ENCODE measurements at places on chromosomes 3 and 15.

DNA sequence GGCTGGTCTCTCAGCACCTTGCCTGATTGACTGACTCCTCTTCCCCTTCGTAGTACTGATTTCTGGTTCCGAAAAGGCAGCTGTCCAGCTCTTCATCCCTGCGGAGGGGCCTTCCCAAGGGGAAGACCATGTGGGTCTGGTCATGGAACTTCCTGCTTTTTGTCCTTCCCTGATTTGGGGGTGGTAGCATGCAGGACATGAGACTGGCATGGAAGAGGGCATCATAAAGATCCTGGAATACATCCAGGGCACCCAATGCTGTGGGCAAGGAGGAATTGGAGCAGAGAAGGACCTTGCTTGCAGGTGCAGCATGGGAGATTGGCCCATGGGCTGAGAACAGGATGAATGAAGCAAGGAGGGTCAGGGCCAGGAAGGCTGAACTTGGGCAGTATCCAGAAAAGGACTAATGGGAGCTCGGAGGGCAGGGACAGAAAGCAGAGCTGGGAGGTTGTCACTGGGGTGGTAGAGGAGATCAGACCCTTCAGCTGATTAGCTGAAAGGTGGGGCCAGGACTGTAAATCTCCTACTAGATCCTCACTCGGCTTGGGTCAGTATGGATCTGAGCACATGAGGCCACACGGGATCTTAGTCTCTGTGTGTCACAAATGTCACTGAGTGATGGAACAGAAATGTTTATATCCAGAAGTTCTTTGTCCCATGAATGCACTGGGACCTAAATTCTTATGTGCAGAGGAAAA lies 59.5 kb downstream of the AMOTL2 start:
- peak; percentile 58 for DNase-seq

GRCh38 chr15:64950888-64951287 lies 38.8 kb downstream of the SPG21 start:
- no peak for DNase-seq

DNA sequence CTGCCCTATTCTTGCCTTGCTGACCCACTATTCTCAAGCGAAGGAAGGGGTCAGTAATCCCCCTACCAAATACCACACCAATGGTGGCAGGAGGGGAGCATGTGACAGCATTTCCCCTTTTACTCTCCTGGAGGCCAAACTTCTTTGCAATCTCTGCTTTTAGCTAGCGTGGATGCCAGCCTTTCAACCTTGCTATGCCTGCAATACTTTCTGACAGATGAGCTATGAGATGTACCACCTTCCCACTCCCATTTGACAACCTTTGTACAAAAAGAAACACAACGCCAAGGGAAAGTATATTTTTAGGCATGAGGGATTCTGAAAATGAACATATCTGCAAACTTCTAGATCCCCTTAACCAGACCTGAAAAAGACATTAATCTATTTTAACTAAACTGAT lies 302.1 kb downstream of the FHIT start:
- no peak for DNase-seq

- DNase-seq = peak; percentile 75
These were observed 19.5 kb downstream of the NFKBIZ start for GRCh38 chr3:101868534-101869464.

DNA sequence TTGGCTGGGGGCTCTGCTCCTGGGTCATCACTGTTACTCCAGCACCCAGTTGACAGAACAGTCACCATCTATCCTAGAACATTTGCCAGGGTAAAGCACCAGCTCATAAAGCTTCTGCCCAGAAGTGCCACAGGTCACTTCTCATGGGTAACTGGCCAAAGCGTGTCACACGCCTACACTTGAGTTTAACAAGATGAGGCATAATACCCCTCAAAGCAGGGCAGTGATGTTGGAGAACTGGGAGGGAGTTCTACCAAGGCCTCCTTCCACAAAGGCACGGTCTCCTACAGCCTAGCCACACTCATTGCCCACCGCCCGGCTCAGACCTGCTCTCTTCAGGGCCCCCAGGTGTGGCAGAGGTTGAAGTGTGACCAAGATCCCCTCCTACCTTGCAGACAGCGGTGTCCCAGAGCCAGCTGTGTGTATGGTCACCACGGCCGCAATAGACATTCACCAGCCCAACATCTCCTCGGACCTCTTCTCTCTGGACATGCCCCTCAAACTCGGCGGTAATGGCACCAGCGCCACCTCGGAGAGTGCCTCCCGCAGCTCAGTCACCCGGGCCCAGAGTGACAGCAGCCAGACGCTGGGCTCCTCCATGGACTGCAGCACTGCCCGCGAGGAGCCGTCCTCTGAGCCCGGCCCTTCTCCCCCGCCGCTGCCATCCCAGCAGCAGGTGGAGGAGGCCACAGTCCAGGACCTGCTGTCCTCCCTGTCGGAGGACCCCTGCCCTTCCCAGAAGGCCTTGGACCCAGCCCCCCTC lies 107.7 kb downstream of the ETFA start:
- no peak for DNase-seq

DNA sequence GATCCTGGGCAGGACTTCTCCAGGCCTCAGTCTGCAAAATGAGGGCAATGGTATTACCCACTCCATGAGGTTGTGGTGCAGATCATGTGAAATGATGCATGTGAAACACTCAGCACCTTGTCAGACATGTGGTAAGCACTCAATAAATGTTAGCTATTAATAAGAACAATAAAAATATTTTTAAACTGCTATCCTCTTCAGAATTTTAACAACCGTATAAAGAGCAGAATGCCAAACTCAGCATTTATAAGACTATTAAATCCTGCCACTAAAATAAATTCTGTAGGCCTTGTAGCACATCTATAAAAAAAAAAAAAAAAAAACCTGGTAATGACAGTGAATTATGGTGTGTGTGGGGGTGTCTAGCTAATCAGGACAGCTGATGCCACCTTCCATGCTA lies 213.9 kb upstream of the UMPS start:
- DNase-seq = no peak

DNA sequence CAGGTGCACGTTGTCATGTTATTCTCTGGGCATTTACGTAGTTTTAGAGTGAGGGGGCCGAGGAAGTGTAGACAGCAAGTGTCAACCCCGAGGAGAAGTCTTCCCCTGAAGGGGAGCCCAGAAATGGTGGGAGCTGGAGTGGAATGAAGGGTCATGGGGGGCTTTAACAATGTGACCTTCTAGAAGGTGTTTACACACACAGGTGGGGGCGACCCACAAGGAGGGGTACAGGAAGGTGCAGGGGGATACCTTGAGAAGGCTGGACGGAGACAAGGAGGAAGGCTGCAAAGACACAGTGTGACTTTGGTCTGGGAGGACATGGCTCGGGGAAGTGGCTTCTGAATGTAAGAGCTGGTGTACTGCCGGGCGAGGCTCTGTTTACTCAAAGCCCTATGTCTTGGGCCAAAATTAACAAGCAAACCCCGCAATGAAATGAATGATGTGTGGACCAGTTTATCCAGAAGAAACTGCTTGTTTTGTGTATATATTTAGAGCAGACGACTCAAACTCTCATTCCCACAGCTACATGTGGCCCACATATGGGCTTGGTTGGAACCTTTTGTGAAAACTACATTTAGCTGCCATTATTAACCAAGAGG lies 18.7 kb downstream of the TRPM1 start:
- DNase-seq = no peak

- no peak for DNase-seq
These were observed 14.6 kb upstream of the SNRPN start for GRCh38 chr15:24940236-24940635.

DNA sequence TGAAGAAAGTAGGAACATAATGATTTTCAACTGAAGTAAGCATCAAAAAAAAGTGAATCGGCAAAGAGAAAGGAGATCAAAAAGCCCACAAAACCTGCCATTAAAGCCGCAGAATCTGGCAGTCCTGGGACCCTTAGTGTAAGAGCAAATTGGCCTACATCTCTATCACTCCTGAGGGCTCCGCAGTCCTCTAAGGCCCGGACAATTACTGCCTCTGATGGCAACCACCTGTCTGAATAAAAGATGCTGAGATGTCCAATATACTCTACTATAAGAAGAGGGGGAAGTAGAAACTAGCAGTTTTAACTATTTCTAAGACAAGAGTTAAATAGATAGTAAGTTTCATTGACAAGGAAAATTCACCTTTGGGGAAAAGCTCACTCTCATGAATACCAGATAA lies 20.3 kb downstream of the WDR72 start:
- no peak for DNase-seq

GRCh38 chr3:135915206-135915605 lies 50.3 kb upstream of the PPP2R3A start:
- DNase-seq = no peak

GRCh38 chr15:60682615-60683014 lies 203.7 kb upstream of the ICE2 start:
- no peak for DNase-seq

- no peak for DNase-seq
These were observed 148.9 kb downstream of the ROBO1 start for GRCh38 chr3:79618883-79619282.

DNA sequence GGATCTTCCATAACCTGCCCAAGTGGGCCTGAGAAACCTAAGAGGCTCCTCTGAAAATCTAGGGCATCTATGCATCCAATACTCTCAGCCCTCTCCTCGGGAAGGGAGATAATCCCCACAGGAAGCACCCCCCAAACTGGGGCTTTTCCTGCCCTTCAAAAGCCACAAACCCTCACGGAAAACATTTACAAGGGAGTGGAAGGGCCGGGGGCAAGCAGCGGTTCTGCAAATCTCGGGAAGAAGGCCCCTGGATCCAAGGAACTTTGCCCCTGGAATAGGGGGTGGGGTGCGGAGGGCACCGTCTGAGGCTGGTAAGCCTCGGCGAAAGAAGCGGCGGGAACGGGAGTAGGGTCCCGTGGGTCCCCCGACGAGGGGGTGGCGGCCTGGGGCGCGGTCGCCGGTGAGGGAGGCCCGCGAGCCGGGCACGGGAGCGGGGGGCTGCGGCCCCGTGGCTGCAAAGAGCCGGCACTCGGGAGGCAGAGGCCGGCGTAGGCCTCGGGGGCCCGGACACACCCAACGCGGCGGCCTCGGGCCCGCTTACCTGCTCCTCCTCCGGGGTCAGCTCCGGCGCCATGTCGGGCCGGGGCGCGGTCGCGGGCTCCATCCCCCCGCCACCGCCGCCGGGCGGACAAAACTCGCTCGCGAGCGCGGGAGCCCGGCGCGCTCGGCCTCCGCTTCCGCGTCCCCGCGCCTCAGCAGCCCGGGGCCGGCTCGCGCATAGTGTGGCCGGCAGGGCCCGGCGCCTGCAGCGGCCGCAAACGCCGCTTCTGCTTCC lies 755 bp downstream of the PTPN9 start:
- peak; percentile 37 for DNase-seq

- DNase-seq = no peak
These were observed 62.0 kb upstream of the LEKR1 start for GRCh38 chr3:156763931-156764720.

GRCh38 chr15:81229586-81229985 lies 32.9 kb downstream of the IL16 start:
- DNase-seq = no peak

- no peak for DNase-seq
These were observed 38.4 kb downstream of the PCOLCE2 start for GRCh38 chr3:142850395-142851023.

GRCh38 chr3:16788440-16789056 lies 96.2 kb upstream of the PLCL2 start:
- DNase-seq = no peak

DNA sequence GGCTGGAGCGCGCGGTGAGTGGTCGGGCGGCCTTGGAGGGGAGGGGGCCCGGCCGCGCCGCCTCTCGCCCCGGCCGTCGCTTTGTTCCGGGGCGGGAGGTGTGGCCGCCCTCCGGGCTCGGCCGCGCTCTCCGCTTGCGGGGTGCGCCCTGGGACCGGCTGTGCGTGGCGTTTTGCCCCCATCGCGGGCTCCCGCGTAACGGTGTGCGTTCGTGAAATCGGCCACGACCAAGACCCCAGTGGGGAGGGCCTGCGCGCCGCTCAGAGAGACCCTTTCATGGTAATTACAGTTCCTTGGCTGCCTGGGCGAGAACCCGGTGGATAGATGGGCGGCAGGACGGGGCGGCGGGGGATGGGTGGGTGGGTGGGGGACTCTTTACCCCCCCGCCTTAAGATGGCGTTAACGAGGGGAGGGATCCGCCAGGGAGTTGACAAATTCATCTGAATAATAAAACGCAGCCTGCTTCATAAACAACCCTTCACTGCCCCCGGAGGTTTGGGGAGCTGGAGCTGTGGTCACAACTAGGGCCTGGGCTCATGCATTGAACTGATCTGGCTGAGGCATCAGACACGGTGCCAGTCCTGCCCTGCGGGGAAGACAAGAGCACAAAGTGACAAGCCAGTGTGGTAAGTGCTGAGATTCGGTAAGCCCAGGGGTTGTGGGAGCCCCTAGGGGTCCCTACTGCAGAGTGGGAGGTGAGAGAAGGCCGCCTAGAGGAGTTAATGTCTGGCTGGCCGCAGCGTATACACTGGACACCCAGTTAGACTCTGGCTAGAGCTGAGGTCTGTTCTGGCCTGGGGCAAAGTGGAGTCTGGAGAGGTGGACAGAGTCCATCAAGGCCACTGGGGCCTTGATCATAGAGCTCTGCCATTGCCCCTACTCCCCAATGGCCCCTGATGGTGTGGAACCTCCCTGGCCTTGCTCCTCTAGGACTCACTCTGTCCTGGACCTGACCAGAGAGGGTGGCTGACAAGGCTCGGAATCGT lies 668 bp downstream of the MRAS start:
- DNase-seq = peak; percentile 21

DNA sequence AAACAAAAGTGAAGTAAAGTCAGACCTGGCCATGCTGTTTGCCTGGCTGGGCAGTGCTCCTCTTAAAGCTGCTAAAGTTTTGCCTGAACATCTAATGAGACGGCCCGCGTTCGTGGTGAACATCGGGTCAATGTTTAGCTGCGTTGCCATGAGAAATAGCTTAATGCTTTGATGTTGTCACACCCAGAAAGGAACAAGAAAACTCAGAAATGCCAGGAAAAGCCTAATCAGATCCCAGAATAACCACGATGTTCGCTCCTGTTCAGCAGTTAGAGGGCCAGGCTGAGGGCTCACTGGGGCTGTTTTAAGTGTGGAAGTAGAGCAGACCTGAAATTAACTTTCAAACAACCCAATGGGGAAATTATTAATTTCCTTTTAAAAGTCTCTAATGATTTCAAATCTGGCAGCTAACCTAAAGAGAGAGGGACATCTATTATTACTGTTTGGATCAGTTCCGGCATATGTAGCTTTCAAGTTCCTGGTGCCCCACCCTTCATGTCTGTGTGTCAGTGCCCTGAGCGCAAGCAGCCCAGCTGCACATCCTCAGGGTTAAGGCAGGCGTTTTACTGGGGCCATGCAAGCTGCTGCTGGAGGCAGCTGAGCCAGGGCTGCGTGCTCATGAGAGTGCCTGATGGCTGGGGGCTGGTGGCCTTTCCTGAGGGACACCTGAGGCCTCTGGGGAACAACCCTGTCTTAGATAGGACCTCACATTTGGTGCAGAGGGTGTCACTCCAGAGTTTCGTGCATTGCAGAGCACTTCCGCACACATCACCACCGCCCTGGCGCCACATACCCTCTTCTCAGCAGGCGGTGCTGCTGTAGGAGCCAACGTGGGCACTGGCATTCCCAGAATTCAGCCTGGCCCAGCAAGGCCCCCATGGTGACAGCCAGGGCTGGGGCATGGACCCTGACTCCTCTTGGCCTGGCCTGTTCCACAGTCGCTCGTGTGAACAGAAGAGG lies 76.6 kb downstream of the LRRK1 start:
- no peak for DNase-seq

GRCh38 chr15:90035840-90036230 lies 34.7 kb downstream of the ZNF710 start:
- no peak for DNase-seq

- DNase-seq = no peak
These were observed 4.4 kb downstream of the INSYN1 start for GRCh38 chr15:73748730-73749129.

- DNase-seq = peak; percentile 87
These were observed 67.5 kb downstream of the RPL22L1 start for GRCh38 chr3:170802164-170803151.
